ENCODE measurements at places on chromosomes 2 and 18.

DNA sequence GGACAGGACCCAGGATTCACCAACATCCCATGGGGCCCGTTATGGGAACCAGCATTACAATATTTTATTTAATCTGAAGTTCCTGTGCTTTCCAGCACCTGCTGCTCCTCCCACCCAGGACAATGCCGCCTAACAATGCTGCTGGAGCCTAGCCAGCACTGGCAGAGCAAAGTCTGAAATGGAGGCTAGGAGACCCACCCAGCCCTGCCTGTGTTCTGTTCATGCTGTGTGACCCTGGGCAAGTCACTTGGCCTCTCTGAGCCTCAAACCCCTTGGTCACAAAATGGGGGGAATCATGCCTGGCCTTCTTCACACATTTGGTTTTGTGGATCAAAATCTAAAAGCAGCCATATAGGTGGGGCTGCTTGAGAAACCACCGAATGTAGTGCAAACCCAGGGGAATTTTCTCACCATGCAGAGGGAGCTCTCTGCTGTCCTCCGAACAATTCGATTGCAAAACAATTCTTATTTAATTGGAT is 38.5 kb upstream of the ODC1 start:
- DNase-seq = no peak

DNA sequence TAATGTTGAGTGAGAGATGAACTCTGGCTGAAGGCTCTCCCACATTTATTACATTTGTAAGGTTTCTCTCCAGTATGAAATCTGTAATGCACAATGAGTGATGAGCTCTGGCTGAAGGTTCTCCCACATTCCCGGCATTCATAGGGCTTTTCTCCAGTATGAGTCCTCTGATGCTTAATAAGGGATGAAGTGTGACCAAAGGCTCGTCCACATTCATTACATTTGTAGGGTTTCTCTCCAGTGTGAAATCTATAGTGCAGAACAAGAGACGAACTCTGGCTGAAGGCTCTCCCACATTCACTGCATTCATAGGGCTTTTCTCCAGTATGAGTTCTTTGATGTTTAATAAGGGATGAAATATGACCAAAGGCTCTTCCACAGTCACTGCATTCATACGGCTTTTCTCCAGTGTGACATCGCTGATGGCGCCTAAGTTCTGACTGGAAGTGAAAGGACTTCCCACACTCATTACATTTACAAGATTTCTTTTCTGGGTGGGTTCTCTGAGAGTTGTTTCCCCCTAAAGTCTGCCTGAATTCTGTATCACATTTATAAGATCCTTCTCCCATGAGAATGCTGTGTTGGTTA is 10.2 kb downstream of the ZNF514 start:
- no peak for DNase-seq

GRCh38 chr2:28652217-28652616 is 99.4 kb upstream of the PPP1CB start:
- DNase-seq = no peak

DNA sequence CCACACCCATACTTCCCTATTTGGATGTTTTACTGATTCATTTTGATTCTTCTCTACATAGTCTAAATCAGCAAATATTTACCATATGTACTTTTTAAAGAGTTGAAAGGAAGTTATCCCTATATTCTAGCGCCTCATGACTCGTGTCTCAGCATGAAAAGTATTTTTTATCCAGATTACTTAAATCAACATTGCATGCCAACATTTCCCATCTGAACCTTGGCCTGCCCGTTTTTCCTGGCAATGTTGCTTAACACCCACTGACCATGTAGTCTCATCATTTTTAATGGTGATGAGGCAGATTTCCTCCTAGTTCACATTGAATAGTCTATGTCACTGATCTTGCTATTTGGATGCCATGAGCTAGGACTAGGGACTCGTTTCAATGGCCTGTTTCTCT is 13.2 kb upstream of the SCYGR5 start:
- DNase-seq = no peak

DNA sequence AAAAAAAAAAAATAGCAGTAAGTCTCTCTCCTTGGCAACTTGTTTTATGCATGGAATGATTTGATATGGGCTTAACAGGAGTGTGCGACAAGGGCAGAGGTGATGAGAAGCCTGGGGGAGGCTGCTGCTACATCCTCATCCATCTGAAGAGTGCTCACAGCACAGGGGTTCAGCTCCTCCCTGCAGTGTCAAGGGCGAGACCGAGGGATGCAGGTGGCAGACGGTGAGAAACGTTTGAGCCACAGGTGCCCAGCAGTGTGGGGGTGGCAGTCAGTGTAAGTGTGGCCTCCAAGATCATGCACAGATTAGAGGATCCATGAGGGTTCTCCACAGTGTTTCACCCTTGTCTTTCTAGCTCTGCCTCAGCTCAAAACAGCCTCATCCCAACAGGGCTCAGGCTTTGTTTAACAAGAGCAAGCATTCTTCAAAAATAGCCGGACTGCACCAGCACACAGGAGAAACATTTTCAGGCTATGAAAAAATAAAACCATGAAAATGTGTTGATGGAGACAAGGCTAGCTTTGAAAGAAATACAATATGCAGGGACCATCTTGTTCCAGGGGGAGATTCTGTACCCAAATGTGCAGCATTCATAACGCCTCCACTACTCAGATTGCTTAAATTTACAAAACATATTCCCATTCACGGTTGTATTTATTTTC is 324.5 kb upstream of the MYT1L start:
- no peak for DNase-seq

DNA sequence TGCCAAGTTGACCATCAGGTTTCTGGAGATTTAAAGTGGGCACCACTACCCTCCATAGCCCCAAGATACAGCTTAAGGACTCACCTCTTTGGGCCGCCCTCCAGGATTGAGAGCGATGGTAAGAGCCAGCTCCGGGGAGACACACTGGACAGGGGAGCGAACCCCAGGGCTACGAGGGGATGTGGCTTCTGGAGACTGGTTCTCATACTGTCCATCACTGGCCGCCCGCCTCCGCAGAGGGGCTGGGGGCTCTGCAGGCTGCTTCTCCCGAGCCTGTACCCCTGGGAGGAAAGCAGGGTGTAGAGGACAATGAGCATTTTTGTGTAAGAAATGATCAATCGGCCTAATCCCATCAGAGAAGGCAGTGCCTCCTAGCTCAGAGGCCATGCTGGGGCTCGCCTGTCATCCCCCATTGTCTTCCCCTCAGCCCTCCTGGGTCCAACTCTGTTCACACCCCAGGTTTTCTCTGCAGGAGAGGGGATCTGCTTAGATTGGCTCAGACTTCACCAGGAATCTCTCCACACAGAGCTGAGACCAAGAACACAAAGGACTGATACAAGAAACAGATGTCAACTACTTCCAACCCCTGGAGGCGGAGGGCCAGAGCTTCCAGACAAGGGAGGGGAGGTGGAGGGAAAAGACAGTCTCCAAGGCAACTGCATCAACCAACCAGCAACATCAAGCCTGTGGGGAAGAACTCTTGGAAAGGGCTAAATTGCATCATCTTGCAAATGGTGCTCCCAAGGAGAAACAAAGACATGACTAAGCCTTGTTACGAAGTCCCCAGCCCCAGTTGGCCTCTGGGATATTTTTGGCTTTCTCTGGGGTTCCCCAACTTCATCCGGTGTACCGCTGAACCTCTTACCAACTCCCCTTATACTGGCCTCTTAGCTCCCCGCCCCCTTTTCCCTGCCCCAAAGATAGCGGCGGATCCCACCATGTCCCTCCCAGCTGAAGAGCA is 166.6 kb downstream of the TNS1 start:
- DNase-seq = no peak
